ENCODE measurements at places on chromosomes 2 and 18.

DNA sequence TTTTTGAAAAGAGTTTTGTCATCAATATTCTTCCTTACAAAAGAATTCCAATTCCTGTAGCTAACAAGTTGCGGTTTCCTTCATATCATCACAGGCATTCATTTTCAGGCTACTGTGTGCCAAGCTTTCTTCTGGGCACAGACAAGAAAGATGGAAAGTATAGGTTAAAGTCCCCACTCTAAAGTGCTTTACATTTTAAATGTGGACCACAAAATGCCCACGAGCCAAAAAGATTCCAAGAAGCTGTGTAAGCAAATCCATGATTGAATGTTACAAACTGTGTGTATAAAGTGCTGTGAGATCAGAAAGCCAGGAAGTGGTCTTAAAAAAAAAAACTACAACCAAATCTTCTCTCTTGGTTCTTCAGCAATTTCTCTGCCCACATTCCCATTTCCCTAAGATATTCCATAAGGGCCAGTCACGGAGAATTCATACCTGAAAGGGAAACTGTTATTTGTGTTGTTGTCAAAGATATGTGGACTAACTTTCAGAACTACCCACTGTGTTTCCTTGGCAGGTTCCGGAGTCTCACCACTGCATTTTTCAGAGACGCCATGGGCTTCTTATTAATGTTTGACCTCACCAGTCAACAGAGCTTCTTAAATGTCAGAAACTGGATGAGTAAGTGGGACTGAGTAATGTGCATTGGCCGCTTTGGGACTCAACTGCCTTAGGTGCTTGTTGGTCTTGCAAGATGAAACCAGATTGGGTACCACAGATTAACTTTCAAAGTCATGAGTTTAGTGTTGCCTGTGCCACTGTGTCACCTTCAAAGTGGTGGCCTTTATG, 55.7 kb downstream of the RAB27B start:
- no peak for DNase-seq

- DNase-seq = no peak
These were observed 187.6 kb downstream of the ADCYAP1 start for GRCh38 chr18:1092228-1092627.

- DNase-seq = no peak
These were observed 12.5 kb upstream of the LBH start for GRCh38 chr2:30218814-30219213.

- DNase-seq = no peak
These were observed 565.1 kb downstream of the PIK3C3 start for GRCh38 chr18:42520138-42520537.

GRCh38 chr2:27282892-27283291, 663 bp downstream of the TRIM54 start:
- DNase-seq = no peak

DNA sequence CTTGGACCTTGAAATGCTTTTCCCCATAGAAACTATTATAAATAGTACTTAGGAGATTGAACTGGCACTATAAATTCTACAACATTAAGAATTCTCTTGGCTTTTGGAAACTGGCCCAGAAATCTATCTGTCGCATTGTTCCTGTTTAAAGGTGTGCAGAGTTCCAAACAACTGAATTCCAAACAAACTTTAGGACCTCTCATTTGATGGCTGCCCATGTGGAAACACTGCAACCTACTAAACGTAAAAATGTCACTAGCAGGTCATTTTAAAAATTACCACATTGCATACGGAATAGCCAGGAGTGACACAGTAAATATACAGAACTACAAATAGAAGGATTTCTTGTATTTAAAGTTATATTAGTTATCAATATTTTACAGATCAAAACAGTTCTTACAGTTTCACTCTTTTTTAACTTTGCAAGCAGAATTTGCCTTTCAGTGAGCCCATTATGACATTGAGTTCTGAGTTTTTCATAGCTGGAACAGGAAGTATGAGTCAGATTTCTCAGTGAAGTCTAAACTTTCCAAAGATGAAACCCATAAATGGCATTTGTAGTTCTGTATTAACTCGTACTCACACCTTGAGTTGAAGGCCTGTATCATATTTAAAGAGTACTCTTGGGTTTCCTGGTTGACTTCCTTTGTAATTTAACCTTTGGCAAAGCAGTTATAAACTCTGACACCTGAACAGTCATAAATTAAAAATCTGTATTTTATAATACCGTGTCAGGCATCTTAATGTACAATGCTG, 142.3 kb upstream of the BOD1L2 start:
- DNase-seq = no peak

DNA sequence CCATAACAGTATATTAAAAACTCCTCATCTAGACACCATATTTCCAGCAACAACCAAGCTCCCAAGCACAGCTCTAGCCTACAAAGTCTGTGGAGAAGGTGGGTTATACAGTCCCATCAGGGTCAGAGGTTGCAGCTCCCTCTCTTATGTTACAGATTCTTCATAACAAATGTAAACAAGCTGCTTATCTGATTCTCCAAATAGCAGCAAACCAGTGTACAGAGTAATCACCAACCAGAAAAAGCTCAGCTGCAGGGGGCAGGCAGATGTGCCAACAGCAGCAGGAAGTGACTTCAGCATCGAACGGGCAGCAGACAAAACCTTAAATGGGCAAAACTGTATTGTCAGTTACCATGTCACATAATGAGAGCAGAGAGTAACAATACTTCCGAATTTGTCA, 52.9 kb upstream of the NABP1 start:
- no peak for DNase-seq

- DNase-seq = no peak
These were observed 1.1 kb downstream of the TRAF3IP1 start for GRCh38 chr2:238321467-238321866.

DNA sequence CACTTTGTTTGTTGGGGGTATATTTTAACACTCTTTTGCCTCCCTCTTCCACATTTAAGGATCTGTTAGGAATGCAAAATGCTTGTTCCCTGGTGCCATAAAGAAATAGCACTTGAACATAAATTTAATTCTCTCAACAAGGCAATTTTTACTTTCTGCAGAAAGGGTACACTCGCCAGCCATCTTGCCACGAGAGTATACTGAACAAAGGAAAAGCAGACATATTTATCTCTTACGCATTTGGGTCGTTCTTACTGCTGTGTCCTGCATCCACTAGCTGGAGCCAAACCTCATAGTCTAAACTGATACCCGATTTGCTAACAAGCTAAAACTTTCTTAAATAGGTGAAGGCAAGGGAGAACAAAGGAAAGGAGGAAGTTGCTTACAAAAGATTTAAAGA, 129.5 kb downstream of the B3GNT2 start:
- no peak for DNase-seq

GRCh38 chr18:35778850-35779627, 193.4 kb upstream of the RMP24 start:
- DNase-seq = no peak

Measured in hippocampal formation (tissue), 2 donors.